ENCODE measurements at places on chromosomes 3 and 15.

GRCh38 chr15:58313304-58313703 is 118.5 kb upstream of the LIPC start:
- no peak for DNase-seq

- no peak for DNase-seq
Observed at GRCh38 chr3:45191924-45192417, 34.1 kb downstream of the TMEM158 start.

GRCh38 chr15:72464251-72464650 is 9.9 kb upstream of the ARIH1 start:
- no peak for DNase-seq

DNA sequence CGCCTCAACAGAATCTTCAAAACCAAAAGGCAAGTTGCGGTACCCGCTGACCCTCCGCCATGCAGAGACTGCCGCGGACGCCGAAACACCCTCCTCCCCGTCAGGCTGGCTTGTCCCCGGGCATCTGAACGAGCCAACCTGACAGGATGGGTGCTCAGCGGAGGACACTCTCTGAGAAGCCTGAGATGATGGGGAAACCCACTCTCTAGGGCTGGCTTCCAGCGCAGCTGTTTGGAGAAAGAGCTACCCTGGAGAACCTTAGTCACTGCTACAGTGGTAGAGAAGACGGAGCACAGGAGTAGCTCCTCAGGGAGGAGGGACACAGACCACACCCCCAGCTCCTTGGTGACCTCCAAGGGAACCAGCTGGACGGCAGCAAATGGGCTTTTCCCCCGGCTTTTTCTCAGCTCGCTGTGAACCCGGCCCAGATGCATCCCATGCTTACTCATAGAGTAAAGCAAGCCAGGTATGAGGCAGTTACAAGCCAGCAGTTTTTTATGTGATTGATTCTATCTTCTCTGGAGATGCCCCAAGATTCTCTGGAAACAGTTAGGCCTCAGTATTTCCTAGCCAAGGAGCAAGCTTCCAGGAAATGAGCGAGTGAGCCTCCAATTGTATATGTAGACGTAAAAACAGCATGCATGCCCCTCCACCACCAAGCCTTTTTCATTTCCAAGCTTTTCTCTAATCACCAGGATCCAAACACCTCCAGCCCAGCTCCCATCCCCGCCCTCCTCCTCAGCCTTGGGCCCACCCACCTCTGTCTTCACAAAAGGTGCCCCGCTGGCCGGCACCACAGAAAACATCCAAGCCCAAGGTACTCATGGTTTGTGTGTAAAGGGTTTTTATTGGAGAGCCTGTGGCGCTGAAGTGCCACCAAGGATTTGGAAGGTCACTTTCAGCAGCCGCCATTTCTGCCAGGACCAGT is 38.7 kb downstream of the FAM174B start:
- no peak for DNase-seq

- DNase-seq = no peak
Observed at GRCh38 chr15:62841269-62841628, 201.3 kb upstream of the TPM1 start.

- no peak for DNase-seq
Observed at GRCh38 chr3:133488785-133489367, 84.6 kb upstream of the CDV3 start.

DNA sequence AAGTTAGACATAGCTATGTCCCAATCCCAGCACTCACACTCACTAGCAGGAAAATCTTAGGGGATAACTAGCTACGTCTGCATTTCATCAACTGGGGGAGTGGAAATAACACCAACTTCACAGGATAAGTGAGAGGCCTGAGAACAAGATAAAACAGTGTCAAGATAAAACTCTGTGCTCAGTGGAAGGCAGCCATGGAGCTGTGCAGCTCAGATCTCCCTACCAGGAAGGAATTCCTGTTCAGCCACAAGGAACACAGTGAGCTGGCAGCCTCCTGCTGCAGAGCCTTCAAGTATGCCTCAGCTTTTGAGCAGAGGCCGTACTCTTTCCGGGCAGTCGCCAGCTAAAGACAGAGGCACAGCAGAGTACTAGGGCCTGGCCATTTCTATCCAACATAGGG is 115.8 kb upstream of the TOPAZ1 start:
- no peak for DNase-seq

DNA sequence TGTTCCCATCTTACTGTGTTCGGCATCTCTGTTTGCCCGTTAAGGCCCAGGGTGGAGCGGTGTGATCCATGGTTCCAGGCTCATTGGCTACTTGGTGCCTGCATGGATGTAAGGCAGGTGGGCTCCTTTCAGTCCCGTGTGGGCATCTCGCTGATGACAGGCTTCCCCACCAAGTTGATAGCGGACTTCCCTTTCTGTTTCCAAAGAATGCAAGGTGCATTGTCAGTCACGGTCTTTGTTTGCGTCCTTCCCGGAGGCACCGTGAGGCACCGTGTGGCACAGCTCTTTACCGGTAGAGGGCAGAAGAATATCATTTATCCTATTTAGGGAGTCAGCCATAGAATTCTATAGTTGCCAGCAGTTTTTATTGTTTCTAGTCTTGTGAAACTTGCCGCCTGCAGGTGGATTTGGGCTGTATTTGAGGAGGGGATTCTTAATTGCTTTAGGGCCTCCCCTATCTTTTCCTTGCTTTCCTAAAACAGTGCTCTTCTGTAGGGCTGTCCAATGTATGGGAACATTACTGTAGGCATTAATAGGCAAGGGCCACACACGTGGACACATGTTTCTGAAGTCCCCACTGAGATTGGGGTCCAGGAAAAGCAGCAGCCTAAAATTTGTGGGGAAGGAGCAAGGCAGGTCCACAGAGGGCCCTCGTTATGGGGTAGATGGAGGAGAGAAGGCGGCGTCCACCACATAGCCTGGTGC is 244.1 kb downstream of the SLCO3A1 start:
- peak; percentile 48 for DNase-seq

GRCh38 chr3:134364061-134364935 is 9.9 kb downstream of the AMOTL2 start:
- peak; percentile 55 for DNase-seq

DNA sequence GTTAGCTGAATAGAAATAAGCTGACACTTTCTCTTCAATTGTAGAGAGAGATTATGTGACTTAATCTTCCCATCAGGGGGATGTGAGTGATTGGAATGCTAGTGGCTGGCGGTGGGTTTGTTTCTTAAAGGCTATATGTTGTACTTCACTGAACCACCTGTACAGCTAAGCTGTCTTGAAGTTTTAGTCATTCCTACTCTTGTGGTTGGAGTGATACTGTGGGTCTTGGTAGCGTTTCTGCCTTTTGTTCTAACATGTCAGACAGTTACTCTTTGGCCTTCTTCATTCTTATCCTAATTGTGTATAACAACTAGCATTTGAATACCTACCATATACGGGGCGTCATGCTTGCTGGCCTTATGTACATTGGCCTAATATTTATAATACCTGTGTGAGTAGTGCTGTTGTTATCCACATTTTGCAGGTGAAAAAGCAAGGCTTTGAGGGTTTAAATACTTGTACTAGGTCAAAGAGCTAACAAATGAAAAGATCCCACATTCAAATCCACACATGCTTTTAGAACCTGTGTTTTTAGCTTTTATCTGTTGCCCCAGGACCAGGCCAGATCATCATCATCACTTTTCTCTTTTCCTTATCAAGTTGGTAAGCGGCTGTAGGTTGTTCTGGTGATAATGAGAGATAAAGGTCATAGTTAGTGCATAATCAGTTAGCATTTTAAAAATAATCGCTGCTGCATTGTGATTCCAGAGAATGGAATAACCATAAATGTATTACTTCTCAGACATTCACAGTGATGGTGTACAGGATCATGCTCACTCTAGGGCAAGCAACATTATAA is 50.2 kb downstream of the AKAP13 start:
- no peak for DNase-seq

DNA sequence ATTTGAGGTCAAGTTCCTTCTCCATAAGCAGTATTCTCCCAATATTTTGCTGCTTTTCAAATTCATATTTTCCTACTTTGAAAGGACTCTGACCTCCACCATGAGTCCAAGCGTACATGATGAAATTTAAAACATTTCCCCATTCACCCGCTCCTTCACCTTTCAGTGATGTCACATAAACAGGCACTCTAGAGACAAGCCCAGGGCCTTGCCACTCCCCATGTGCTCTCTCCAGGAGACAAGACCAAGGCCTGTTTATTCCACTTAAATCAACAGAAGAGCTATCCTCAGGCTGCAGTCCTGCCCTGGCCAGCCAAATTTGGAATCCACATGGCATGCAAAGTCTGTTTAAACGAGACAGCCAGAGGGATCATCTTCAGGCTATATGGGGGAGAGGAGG is 161.5 kb downstream of the ARRDC4 start:
- no peak for DNase-seq

GRCh38 chr3:38613426-38613825 is 36.1 kb downstream of the SCN5A start:
- no peak for DNase-seq

Measured in hypothalamus (tissue), 51 donors.